ENCODE measurements at places on chromosomes 2 and 18.

- no peak for DNase-seq
Measured at GRCh38 chr2:108560241-108560811, 26.1 kb downstream of the LIMS1 start.

DNA sequence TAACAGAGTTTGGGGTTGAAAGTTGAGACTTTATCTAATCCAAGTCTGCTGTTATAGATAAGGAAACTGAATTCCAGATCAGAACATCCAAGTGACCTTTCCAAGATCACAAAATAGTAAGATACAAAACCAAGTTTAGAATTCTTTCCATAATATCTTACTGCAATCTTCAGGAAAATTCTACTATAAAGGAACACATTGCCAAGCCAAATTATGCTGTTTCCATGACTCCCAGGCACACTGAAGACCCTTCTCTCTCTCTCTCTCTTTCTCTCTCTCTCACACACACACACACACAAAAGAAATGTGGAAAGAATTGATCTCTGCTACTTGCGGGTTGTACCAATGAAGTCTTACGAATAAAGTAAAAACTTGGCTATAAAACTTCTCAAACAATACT is 398.4 kb downstream of the METTL4 start:
- DNase-seq = no peak

DNA sequence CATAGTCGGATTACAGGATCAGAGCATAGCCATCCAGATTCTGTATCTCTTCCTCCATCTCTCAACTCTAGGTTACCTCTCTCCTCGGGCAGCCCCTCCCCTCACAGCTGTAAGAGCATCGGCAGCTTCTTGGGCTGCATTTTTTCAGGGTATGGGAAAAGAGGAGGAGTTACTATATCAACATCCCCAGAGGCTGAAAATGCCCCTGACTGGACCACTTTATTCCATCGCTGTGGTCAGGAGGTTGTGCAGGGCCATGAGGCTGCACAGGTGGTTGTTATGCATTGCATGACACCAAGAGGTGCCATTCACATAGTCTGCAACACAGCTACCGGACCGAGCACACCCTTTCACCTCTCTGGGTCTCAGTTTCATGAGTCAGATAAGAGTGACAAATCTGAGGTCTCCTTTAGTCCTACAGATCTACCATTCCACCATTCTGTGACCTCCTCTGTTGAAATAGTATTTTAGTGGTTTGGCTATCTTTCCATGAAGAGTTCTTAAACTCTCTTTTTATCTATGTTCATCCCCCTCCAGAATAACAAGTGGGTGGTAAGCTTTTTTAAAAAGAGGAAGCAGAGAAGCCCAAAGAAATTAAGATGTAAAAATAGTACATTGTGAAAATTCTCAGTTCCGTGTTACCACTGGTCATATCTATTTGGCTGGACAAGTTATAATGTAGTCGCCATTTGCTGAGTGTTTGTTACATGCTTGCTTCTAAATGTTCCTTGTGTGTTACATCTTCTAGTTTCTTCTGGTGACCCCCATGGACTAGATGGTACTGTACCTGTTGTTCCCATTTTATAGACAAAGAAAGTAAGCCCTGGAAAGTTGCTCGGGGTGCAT is 56.6 kb upstream of the SLC1A4 start:
- DNase-seq = no peak

DNA sequence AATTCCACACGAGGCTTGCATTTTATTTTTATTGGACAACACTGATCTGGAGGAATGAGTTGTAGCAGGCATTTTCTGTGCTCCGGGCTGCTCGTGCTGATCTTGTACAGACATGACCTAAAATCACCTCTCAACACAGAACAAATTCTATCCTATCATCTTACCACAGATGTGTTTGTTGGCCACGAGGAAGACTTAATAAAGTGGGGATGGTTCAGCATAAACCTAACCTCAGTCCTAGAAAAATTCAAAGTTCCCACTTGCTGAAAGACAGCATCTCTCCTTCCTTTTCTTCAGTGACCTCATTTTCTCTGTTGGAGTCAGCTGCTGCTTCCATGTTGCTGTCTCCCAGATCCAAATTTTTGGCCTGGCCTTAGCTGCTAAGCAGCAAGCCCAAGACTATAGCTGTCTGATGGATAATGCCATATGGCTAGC is 45.3 kb downstream of the RBKS start:
- no peak for DNase-seq

DNA sequence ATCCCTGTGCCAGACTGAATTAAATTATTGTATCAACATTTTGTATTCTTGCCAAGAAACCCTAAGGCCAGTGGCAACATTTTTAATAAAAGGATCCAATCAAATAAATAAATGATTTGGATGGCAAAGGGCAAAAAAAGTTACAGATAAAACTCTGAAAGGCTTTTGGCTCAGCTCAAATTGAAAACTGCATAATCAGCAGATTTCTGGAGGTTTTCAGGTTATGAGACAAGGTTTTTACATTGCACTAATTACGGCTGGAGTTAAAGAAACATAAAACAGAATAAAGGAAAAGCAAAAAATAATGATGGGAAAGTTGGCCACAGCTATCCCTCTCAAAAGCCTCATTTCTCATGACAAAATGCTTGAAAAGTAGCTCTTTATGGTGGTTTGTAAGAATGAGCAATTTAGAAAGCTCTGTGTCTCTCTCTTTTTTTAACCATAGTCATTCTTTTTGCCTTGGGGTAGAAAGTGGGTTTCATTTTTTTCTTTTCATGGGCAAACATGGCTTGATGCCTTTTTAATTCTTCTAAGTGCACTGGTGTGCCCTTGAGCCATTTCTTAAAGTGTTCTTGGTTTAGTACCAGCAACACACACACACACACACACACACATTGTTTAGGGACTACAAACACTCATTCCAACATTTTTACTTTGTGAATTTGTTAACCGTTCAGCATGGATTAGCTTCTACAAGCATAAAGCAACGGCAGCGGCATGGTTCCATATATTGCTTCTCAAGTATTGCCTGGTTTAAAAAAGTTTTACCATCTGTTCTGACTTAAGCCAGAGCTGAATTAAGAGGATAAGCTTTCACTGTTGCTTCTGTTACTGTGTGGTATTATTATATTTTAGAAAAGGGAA is 747.1 kb upstream of the FSHR start:
- DNase-seq = no peak

- DNase-seq = no peak
Measured at GRCh38 chr2:209091056-209091455, 332.8 kb upstream of the MAP2 start.

GRCh38 chr2:157420771-157421323 is 23.0 kb downstream of the CYTIP start:
- no peak for DNase-seq

DNA sequence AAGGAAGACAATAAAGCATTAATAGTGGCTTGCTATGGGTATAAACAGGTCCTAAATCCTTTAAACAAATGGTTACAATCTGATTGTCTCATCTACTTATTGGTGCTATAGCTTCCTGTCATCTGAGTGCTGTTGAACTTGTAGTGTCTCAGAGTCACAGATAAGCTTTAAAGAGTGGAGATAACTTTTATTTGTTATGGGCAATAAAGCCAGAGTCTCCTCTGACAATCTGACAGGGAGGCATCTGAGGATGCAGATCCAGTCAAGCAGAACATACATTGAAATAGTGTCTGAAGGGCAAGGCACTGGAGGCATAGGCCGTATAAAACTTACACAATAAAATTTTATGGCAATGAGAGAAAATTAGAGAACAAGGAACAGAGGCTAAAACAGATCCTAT is 1132.4 kb upstream of the CDH2 start:
- DNase-seq = no peak

DNA sequence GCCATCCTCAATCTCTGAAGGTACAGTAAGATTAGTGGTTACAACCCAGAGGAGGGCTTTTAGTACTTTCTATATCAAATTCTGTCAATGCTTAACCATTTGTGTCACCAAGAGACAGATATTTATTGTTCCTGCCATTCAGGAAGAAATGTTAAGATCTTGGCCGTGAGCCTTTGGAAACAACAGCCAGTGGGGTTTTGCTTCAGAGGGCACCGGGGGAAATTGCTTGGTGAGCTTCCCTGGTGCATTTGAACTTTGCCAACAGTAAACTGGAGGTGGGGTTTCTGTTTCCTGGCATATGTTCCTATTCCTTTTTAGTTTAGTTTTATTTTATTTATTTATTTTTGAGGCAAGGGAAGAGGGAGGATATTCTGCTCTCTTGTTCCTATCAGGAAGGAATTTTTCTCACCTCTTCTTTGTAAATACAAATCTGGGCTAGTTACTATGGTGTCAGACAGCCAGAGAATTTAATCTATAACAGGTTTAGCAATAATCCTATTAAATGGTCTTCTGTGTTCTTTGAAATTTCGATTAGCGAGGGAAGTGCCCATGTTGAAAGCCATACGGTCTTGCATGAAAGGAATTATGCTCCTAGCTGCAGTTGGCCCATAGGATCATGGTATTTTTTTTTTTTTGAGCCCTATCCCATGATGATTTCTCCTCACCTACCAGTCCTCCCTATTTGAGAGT is 95.7 kb downstream of the MAIP1 start:
- DNase-seq = no peak

- peak; percentile 54 for DNase-seq
Measured at GRCh38 chr2:9638532-9638931, 7.7 kb upstream of the YWHAQ start.

DNA sequence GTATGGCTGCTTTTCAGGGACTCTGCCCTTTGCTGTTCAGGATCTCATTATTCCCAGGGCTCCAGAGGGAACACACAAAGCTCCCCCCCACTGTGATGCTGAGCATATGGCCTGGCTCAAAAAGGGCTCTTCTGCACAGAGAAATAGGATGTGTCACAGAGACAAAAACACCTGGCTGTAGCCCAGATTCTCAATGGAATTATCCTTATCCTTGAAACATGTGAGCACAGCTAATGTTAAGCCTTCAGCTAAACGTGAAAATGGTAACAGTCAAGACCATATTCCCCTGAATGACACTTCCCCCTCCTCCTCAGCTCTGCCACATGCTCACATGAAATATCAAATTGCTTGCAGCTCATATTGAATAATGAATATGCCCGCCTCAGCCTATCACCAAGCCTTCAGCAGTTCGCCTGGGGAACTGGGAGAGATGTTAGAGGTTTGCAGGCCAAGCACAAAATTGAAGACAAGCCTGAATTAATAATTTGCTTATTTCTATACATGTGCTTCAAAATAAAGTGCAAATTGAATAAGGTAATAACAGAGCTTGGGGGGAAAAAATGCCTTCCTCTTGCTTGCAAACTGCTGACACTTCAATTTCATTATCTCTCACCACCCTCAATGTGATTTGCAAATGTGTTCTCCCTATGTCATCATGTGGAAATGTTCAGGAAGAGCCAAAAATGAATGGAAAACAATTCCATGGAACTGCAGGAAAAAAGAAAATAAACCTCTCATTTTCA is 181.0 kb upstream of the HNRNPA3 start:
- DNase-seq = no peak

GRCh38 chr2:44100351-44100750 is 68.3 kb upstream of the PPM1B start:
- no peak for DNase-seq

- no peak for DNase-seq
Measured at GRCh38 chr2:223532712-223533111, 69.4 kb downstream of the SCG2 start.

DNA sequence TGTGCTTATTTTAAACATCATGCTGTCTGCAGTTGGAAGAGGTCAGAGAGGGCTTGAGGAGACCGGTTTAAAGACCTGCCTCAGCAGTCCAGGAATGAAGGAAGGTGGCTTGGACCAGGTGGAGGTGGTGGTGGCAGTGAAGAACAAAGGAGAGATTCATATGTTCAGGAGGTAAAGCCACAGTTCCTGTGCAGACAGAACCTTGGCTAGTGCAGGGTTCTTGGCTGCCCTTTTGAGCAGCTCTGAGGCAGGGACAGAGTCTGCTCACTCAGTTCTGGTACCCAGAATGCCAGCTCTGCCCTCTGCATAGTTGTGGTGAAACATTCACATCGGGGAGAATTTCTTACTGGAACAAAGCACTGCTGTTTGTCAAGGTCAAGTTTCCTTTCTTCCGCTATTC is 669.7 kb upstream of the HS6ST1 start:
- no peak for DNase-seq

- DNase-seq = no peak
Measured at GRCh38 chr18:74389171-74389927, 67.8 kb downstream of the DIPK1C start.

DNA sequence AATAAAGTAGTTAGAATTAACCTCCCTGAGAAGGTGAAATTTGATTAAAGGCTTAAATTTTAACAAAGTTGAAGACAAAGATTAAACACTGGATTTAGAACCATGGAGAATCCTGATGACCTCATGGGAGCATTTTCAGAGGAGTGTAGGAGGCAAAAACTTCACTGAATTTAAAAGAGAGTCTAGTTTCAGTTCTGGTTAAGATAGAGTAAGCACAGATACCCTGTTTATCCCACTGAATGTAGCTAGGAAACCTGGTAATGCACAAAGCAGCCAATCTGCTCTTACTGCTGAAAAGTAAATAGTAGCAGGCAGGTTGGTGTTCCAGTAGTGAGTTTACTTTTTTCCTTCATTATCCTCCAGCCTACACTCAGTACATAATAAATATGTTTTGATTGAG is 654.9 kb upstream of the SYT4 start:
- no peak for DNase-seq

DNA sequence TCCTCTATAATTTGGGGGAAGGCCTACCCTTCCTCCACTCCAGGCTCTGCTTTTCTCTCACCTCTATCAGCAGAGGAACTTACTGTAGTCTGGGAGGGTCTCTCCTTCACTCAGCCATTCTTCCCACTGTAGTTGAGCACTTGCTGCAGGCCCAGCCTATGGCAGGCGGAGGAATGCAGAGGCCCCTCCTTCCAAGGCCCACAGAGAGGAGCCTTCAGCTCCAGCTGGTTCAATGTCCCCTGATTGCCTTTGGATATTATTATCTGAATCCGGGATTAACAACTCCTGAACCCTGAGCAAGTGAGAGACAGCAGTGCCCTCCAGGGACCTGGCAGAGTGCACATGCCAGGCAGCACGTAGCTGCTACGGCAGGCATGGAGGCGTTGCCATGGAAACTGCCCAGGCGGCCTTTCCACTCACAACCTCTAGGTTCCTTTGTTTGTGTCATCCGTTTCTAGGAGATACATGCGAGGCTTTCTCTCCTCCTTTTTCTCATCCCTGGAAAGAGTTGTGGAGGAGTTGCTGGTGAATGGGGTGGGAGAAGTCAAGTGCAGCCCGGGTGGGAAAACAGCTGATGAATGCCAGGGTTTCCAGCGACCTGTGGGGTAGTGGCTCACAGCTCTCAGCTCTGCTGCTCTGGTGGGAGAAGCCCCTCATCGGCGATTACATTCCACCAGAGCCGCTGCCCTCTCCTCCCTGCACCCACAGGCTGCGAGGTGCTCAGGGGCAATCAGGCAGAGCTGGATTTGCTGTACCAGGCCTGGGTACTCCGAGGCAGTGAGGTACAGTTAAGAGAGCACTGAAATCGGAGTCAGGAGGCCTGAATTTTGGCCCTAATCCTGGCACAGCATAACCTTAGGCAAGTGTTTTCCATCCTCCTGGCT is 55.3 kb upstream of the HK2 start:
- no peak for DNase-seq

DNA sequence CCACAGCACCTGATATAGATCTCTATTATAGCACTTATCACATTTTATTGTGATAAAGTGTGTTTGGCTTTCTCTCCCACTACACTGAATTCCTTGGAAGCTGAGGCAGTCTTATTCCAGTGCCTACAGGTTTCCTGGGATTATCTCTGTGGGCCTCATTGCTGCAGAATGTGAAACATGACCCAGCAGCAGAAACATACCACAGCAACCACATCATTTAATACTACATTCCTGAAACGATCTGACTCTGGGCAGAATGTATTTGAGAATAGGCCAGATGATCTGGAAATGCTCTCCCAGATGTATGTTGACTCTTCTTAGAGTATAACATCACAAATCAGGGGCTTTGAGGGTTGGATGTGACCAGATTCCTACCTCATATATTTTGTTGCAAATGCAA is 323.5 kb upstream of the TANK start:
- DNase-seq = no peak

Data from amygdala (tissue), 56 donors.